Camera-type eye (tissue), 1 donor: ENCODE measurements at places on chromosomes 6 and 20. TPM values are rescaled to one million over a fixed set of nuclear protein-coding genes. Genes with fewer than 3 reads are reported as not detected.

Gene MMS22L
- 35.4 TPM for total RNA-seq

Gene PTK6
- total RNA-seq = 1.3 TPM

Gene GNRH2
- total RNA-seq = 1.3 TPM

Gene EFCAB8
- 0.05 TPM for total RNA-seq

Gene TRERF1
- total RNA-seq = 9.6 TPM

Gene BIRC7
- 33.8 TPM for total RNA-seq

Gene EPPIN
- total RNA-seq = not detected

Gene KCNK17
- 0.33 TPM for total RNA-seq

Gene OR2H2
- total RNA-seq = not detected

Gene FNDC1
- total RNA-seq = 38.9 TPM

Gene SLC35D3
- total RNA-seq = 4.9 TPM

Gene KCNK16
- not detected for total RNA-seq

Gene SLC44A4
- total RNA-seq = 3.0 TPM

Gene MBOAT1
- 16.5 TPM for total RNA-seq

Gene CCN2
- 93.1 TPM for total RNA-seq

Gene PHACTR3
- 8.1 TPM for total RNA-seq

Gene WFDC12
- not detected for total RNA-seq

Gene ELOVL4
- total RNA-seq = 35.3 TPM

Gene KIF25
- not detected for total RNA-seq

Gene WFDC10B
- not detected for total RNA-seq

Gene FUCA2
- total RNA-seq = 23.7 TPM

Gene OVOL2
- 1.1 TPM for total RNA-seq

Gene SLC16A10
- 12.0 TPM for total RNA-seq

Gene SAPCD1
- total RNA-seq = 3.8 TPM

Gene BNIP5
- 0.11 TPM for total RNA-seq

Gene BTBD9
- total RNA-seq = 43.9 TPM

Gene CRISP2
- total RNA-seq = 0.55 TPM

Gene KIF16B
- total RNA-seq = 29.1 TPM

Gene ULBP2
- 1.8 TPM for total RNA-seq

Gene HLA-DQB2
- not detected for total RNA-seq

Gene GINS1
- 6.8 TPM for total RNA-seq

Gene CCR6
- total RNA-seq = not detected

Gene HAO1
- not detected for total RNA-seq
